ENCODE measurements at places on chromosomes 2 and 18.

- no peak for DNase-seq
These were observed 580.5 kb upstream of the NRXN1 start for GRCh38 chr2:51612387-51612786.

DNA sequence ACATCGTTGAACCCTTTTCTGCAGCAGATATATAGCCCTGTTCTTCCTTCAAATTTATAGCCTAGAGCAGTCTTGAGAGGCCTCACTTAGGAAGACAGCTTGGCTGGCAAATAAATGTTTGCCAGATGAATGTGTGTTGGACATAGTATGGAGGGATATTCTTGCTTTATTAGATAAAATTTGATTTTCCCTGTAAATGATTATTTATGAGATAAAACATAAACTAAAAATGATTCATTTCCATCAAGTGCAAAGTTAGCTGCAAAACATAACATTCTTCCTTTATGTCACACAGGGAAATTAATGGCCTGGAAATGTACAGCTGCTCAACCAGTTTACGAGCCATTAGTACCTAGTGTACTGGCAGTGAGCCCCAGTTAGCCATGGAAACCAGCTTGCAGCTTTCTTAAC is 82.5 kb downstream of the LIMS1 start:
- no peak for DNase-seq

DNA sequence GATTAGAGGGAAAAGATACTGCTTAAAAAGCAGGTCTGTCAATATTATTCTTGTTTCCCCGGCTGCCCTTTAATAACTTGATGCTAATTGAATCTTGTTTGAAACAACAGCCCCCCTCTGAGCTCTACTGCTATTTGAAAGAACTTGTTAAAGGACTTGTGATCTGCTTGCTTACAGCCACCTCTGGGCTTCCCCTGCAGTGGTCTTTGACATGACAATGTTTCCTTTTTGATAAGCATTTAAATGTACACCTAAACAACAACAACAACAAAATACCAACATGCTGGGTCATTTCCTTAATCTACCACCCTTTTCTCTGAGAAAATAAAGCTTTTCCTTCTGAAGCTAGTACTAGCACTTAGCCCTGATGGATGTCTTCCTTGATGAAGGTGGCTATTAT is 3.9 kb downstream of the HOXD1 start:
- no peak for DNase-seq

GRCh38 chr2:224146356-224147160 is 107.5 kb upstream of the SERPINE2 start:
- no peak for DNase-seq

GRCh38 chr2:151085181-151085611 is 176.5 kb downstream of the RBM43 start:
- DNase-seq, result no peak

DNA sequence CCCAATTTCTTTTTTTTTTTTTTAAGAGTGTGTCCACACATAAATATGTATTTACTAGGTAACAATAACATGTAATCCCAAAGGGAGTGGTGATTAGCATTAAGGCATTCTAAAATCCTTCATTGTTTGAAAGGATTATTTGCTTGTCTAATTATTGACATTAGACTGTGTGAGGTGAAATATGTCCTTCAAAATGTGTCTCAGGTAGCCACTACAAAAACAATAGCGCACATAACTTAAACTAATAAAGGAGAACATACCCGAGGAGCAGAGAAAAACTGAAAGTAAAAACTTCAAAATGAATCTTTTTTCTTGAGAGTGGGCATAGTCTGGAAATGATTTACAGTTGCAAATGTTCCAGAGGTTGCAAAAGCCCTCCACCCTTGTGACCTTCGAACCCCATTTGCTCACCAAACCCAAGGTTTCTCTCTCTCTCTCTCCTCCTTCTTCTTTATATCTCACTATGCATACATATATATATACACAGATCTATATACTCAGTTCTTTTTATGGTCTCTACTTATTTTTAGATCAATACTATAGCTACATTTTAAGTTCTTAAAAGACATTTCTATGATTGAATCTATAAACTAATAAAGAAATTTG is 24.4 kb upstream of the FRZB start:
- DNase-seq, result no peak

GRCh38 chr2:3670941-3671340 is 12.9 kb downstream of the ALLC start:
- DNase-seq, result no peak

DNA sequence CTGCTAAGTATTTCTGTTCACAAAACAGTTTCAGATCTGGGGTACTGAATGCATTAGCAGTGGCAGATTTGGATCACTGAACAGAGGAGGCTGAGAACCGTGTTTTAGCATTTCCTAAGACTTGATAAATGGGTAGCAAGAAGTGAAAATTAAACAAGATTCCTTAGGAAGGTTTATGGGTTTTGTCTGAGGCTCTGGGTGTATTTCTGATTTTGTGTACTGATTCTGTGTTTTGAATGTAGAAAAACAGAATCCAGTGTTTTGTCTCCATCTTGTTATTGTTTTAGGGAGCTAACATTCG is 1.4 kb downstream of the FAM117B start:
- DNase-seq, result no peak

DNA sequence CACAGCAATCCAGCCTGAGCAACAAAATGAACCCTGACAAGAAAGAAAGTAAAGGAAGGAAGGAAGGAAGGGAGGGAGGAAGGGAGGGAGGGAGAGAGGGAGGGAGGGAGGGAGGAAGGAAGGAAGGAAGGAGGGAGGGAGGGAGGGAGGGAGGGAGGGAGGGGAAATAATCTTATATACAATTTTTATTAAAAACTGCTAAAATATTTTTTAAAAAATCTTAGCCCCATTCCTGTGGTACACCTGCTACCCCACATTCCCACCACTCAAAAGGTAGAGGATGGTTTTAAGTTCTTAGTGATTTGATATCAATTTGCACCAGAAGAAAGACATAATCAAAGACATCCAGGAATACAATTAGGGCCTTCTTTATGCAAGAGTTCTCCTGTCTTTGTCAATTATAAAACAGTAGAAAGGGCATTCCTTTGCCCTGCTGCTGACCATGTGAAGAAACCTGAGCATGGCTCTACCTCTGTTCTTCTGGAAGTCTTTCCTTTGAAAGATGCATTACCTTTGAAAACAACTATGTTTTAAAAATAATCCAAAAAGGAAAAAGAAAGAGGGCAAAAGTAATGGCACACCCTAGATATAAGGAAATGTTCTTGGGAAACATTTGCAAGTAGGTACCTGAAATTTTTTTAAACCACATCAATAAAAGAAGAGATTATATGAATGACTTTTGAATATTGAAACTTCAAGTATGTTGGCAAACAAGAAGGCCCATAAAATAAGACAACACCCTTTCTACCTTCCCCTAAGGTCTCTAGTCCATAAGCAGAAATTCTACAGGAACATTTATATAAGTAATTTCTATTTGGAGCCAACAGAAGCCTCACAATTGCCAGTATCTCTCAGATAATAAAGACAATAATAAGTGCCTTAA is 33.7 kb upstream of the ACVR2A start:
- no peak for DNase-seq

- DNase-seq, result no peak
These were observed 37.9 kb upstream of the TTR start for GRCh38 chr18:31553800-31554199.

- no peak for DNase-seq
These were observed 9.3 kb downstream of the SEC11C start for GRCh38 chr18:59149007-59149406.

DNA sequence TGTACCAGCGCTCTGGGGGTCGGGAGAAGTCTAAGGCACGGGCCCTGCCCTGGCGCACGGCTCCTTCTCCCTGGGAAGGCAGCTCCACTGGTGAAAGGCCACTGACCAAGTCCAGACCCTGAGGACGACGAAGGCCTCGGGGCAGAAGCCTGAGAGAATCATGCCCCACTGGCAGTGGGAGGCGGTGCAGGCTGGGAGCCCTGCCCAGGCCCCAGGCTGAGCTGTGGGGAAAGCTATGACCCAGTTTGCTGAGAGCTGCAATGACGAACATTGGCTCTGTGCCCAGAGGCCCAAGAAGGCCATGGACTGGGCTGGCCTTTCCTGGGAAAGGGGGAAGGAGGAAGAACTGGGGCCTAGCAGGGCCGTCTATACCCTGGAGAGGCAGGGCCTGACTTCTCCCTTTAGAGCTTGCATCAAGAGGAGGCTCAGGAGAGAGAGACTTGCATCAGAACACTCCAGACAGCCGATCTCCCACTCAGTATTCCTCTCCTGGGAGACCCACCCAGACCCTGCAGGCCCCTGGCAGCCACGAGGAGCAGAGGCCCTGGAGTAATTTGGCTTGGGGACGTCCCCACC is 32.9 kb downstream of the HS1BP3 start:
- DNase-seq, result peak; percentile 94

DNA sequence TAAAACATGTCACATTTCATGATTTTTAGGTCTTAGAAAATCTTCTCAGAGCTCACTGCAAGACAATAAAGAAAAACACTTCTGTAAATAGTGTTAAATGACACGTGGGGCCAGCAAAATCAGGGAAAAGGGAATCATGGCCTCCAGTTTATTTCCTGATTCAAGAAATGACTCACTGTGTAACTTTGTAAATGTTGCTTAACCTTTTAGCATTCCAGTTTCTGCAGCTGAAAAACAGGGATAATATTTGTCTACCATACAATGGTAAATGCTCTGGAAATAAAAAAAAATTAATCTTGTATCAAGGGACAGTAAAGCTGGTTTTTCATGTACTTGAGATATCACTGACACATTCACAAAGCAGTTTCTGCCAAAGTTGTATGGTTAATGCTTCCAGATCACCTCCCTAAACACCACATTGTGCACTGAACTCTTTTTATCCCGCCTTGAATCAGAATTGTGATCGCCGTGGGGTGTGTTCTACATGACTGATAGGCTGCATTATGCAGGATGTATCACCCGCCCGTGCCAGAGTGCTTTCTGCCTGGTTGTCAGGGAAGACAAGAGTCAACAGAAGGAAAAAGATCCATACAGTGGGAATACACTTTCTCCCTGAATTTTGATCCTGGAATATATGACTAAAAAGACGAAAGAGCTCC is 238.8 kb downstream of the IKZF2 start:
- no peak for DNase-seq

DNA sequence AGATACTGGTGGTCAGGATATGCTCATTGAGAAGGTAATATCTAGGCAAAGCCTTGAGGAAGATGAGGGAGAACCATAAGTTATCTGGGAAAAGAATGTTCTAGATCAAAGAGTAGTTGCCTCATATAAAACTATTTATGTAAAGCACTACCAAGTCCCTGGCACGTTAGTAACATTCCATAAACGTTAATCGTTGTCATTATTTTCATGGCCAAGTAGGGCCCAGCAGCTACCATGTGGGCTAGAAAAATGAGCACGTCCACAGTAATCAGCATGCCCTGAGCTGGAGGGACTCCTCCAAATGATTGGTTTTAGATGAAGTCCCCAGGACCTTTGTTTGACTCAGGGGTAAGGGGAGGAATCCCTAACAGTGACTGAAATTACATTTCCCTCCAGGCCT is 32.7 kb upstream of the AFTPH start:
- no peak for DNase-seq

- DNase-seq, result no peak
These were observed 7.7 kb downstream of the VRK2 start for GRCh38 chr2:58054264-58054663.

- DNase-seq, result no peak
These were observed 110.7 kb downstream of the PMAIP1 start for GRCh38 chr18:60010513-60010912.

DNA sequence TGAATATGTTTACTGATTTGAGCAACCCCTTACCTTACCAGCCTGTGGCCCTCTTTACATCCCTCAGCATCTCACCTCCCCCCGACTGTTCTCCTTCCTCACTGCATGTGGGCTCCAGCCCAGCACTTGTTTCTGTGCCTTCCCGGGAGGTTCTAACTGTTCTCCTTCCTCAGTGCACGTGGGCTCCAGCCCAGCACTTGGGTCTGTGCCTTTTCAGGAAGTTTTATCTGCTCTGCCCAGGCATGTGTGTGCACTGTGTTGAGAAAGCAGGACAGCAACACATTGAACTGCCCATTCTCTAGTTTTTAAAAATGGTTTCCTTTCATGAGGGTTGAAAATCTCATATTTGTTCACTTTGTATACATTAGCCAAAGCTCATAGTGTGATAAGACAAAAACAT is 158.4 kb downstream of the ATP9B start:
- no peak for DNase-seq

DNA sequence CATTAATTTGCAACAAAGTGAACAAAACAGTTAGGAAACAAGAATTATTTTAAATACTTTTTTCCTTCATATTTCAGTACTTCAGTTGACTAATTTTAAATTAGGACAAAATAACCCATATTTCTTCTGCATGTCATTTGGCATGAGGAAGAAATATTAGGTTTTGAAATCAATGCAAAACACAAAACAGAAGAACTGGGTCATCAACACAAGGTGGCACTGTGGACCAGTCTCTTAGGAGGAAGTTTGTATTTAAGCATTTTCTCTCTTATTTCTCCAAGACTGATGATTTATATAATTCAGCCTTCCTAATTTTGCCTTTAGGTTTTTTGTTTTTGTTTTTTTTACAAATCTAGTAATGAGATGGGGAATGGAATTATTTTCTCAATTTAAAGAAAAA is 352.8 kb upstream of the KCNH7 start:
- no peak for DNase-seq

All from omental fat pad (tissue), 4 donors.